ENCODE measurements at places on chromosomes 4 and X.

DNA sequence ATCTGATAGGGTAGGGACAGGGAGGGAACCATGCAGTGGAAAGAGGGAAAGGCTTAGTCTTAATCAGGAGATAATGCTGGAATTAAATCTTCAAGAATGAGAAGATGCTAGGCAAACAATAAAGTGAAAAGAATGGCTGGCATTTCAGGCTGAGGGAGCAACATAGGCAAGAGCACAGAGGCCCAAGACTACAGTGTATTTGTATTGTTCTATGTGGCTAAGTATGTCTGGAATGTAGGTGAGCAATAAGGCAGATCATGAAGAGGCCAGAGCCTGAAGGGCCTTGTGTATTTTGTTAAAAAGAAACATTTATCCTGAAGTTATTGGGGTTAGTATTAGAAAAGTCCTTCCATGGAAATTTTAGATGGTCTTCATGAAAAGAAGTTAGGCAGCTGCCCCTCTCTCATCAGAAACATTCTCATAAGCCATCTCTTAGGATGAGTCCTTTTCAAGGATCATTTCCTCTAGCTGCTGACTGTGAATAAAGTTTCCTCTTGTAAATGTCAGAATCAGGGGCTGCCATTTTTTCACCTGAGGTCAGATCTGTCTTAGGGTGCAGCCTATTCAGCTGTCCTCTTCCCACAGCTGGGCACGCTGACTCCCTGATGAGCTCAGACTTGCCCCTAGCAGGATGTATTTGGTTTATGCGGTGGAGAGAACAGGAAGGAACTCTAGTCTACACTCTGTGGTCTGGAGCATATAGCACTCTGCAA is 46.3 kb downstream of the ATP10D start:
- peak; percentile 26 for DNase-seq

DNA sequence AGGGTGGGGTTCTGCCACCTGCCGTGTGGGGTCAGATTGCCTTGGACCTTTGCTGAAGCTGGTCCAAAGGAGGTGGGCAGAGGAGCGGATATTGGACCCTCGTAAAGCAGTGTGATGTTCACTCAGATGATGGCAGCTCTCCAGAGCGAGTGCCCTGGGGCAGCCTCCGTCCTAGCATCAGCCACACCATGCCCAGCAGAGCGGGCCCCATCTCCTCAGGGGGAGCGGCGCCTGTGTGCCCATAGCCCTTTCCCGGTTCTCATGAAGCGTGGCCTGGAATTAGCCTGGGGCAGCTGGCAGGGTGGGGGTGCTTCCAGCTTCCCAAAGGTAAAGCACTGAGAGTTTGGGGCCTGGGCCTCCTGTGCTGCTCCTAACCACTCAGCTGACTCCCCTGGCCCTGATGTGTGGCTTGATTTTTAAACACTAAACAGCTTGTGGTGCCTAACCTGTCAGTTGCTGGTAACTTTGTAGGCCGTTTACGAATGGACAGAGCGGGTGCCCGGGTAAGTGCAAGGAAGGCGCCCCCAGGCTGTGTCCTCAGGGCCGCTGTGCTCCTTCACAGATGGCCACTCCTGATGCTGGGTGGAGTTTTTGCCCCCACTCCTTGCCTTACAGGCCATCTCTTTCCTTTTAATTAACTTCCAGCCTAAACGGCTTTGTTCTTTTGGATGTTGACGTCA is 36.0 kb downstream of the NOP14 start:
- no peak for DNase-seq

- DNase-seq: no peak
Measured at GRCh38 chr4:1795299-1796195, 2.5 kb downstream of the FGFR3 start.

DNA sequence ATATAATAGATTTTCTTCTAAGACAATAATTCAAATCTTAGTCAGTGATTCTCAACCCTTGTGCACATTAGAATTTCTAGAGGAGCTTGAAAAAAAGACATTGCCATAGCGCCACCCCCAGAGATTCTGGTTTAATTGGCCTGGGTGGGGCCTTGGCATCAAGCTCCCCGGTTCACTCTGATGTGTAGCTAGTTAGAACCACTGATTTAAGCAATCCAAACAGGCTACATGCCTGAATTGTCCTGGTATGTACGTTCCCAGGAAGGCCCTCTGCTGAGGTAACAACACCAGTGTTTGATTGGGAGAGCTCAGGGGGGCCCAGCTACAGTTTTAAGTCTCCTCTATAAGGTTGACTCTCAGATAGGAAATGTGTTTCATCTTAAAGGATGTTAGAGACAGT is 1.3 kb upstream of the ATP10D start:
- DNase-seq: no peak

- DNase-seq: no peak
Measured at GRCh38 chr4:189128341-189128740, 812.3 kb upstream of the FRG1 start.

DNA sequence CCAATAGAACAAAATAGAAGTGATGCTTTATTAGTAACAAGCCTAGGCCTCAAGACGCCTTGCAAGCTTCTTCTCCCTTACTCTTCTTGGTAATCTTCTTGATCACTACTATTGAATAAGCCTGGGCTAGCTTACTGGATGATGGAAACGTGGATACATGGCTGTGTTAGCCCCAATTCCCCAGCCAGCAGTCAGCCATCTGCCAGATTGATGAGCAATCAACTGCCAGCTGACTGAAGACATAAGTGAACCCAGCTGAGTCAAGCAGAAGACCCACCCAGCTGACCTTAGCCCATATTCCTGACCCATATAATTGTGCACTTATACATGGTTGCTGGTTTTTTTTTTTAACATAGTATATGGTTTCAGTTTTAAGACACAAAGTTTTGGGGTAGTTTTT is 130.4 kb downstream of the DHX15 start:
- DNase-seq: no peak

DNA sequence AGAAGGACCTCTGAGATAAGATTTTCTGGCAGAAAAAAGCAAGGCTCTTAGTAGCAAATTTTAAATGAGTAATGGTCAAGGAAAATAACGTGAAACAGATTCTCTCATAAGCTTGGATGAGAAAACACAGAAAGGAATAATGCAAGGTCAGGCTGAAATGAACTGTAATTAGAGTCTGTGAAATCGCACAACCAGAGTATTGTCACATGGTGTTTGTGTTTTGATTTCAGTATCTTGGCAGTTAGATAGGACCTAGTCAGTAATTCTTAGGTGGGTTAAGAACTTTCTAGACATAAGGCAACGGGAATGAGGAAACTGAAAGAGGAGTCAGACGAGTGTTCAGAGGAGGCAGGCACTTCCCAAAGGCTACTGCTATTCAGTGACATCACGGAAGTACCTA is 34.6 kb downstream of the LIMCH1 start:
- no peak for DNase-seq

DNA sequence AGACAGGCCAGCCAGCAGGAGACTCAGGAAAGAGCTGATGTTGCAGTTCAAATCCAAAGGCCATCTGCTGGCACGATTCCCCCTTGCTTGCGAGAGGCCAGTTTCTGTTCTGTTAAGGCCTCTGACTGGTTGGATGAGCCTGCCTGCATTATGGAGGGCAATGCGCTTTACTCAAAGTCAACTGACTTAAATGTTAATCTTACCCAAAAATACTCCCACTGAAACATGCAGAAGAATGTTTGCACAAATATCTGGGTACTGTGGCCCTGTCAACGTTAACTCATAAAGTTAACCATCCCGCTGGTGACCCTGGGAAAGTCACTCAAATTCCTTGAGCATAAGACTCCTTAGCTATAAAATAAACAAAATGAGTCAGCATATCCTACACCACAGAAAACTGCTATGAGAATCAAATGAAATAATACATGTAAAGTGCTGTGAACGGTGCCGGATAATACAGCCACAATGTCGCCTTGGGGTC is 326.4 kb downstream of the EVC2 start:
- no peak for DNase-seq

- no peak for DNase-seq
Measured at GRCh38 chr4:119246177-119246733, 33.7 kb downstream of the USP53 start.

GRCh38 chrX:145910017-145910416 is 92.4 kb downstream of the SLITRK2 start:
- DNase-seq: no peak

- no peak for DNase-seq
Measured at GRCh38 chr4:105652286-105652888, 56.1 kb downstream of the INTS12 start.

GRCh38 chr4:87025614-87026041 is 90.8 kb downstream of the AFF1 start:
- no peak for DNase-seq

DNA sequence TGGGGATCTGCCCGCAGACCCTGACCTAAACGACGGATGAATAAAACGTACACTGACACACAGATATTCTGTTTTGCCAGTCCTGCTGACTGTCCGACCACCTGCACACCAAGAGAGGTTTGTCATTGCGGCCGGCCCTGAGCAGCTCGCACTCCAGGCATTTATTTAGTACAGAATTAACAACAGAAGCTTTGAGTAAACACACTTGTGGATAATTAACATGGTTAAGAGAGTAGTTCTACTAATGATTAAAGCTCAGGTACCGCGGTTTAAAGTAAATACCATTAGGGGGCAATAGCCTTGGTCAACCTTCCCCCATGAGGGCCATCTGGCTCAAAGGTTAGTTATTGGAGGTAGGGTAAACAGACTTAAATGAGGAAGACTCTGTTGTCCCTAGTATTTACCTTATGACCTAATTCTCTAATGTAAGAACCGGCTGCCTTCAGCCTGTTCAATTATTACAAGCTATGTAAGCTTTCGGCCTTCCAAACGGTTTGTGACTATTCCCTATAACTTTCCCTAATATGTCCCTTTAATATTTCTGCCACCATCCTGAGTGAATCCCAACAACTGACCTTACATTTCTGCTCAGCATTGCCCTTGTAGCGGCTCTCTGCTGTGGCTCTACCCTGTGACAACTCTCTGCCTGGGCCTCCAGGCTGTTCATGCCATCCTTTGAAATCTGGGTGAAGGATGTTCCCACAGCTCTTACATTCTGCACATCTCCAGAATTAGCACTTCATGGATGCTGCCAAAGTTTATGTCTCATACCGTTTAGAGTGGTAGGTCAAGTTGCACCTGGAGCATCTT is 46.9 kb upstream of the SYTL5 start:
- no peak for DNase-seq

- DNase-seq: no peak
Measured at GRCh38 chr4:22522706-22523501, 7.0 kb upstream of the ADGRA3 start.

GRCh38 chr4:108080747-108081146 is 88.0 kb downstream of the LEF1 start:
- no peak for DNase-seq

DNA sequence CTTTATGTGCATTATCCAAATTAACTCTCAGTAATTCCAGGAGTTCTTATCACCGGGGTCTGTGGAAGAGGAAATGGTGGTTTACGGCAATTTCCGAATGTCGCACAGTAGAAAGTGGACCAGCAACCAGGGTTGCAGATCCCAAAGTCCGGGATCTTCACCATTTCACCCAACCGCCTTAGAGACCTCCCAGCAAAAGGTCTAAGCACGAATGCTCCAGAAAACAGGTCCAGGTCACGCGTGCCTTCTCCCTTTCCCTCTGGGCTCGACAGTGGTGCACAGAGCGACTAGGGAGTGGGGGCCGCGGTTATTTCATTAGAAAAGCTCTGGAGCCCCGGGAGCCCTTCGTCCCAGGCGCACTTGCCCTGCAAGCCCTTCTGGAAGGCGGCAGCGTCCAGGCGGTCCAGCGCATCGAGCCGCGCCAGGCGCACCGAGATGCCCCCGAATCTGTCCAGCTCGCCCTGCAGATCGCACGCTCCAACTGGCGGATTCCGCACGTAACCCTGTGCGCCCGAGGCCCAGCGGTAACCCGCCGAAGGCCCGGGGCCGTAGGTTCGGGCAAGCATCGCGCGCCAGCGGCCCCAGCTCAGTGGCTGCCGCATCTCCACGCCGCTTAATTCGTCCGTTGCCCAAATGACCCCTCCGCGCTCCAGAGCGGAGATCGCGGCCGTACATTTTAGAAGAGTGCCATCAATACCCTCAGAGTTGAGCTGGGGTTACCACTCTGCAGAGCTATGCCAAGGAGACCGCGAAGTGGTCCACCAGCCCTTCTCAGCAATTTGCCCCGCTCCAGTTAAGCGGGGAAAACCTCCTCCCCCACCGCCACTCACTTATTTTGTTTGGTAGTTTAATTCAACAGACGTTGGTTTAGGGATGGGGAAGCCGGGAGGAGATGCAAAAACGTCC is at the start of gene NUDT6:
Gene NUDT6, minus strand, starts transcription at position 627 of the 906 bp plus-strand sequence. Its CDS starts 25 bp downstream, at position 602.
- peak; percentile 69 for DNase-seq

DNA sequence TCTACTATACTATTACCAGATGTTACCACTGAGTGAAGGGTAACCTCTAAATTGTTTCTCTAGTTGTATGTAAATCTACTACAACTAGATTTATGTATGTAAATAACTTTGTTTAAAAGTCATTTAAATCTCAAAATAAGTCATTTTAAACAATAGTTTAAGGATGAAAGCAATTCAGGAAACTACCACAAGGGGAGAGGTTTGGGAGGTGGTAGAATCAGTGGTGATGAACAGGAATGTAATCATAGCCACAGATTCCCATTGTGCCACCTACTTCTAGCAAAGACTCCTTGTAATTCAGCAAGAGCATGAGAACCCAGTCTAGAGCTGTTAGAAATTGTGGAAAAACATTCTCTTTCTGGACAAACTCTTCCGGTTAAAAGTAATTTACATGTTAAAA is 234.6 kb downstream of the SLC7A11 start:
- DNase-seq: no peak

GRCh38 chr4:41428601-41429279 is 109.2 kb upstream of the LIMCH1 start:
- no peak for DNase-seq

GRCh38 chrX:2540426-2540947 is 39.7 kb upstream of the DHRSX start:
- DNase-seq: no peak

GRCh38 chr4:179605196-179605595 is 2163.0 kb upstream of the AGA start:
- DNase-seq: no peak

GRCh38 chrX:21770631-21771321 is 12.9 kb upstream of the SMPX start:
- no peak for DNase-seq

DNA sequence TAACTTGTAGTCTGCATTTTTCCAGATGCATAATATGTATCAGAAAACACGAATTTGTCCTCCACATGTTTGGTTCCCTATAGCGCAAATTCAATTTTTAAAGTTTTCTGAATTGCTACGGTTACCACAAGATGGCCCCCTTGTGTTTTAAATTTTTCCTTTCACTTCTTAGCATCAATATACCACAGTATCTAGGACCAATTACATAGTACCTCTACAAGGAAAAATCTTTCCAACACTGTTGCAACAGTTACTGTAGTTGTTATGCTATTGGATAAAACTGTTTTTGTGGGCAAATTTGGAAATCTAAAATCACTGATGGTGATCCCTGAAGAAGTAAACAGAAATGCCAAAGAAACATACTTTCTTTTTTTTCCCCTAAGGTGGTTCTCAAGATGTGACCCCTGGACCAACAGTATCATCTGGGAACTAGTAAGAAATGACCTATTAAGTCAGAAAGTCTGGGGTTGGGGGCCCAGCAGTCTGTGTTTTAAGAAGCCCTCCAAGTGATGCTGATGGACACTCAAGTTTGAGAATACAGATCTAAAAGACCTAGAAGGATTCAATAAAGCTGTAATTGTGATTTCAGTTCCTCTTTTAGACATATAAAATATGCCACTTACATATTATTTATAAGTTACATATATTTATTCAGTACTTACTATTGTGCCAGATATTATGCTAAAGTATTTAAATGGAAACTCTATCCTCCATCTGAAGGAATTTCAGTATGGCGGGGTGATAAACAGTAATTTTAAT is 3.1 kb downstream of the ZGRF1 start:
- DNase-seq: peak; percentile 54

GRCh38 chrX:23819385-23820234 is 36.6 kb downstream of the SAT1 start:
- no peak for DNase-seq
